NCI-H226 (cell line): ENCODE measurements at places on chromosomes 11 and 22.
A peak's percentile ranks its signal among the peaks of the same experiment; 100 is the strongest.

GRCh38 chr11:104858882-104859775, 39.1 kb downstream of the CASP12 start:
- no peak for DNase-seq

DNA sequence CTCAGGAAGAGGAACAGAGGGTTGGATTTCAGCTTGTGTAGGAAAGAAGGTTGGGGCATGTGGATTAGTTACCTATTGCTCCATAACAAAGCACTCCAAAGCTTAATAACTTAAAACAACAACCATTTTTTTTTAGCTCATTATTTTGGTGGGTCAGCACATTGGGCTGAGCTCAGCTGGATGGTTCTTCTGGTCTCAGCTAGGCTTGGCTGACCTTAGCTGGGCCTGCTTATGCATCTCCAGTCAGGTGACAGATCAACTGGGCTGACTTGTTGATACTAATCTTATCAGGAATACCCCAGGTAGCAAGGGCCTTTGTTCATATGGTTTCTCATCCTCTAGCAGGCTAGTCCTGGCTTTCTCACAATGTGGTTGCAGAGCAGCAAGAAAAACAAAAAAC, 106.4 kb downstream of the C11orf91 start:
- DNase-seq: no peak

GRCh38 chr22:33038836-33039235, 19.3 kb downstream of the SYN3 start:
- DNase-seq: no peak

- DNase-seq: no peak
Observed at GRCh38 chr11:123696183-123696582, 41.8 kb upstream of the SCN3B start.

- DNase-seq: no peak
Observed at GRCh38 chr11:42837994-42838393, 473.8 kb upstream of the API5 start.

GRCh38 chr11:33168709-33169200, 7.5 kb upstream of the CSTF3 start:
- DNase-seq: peak; percentile 6

DNA sequence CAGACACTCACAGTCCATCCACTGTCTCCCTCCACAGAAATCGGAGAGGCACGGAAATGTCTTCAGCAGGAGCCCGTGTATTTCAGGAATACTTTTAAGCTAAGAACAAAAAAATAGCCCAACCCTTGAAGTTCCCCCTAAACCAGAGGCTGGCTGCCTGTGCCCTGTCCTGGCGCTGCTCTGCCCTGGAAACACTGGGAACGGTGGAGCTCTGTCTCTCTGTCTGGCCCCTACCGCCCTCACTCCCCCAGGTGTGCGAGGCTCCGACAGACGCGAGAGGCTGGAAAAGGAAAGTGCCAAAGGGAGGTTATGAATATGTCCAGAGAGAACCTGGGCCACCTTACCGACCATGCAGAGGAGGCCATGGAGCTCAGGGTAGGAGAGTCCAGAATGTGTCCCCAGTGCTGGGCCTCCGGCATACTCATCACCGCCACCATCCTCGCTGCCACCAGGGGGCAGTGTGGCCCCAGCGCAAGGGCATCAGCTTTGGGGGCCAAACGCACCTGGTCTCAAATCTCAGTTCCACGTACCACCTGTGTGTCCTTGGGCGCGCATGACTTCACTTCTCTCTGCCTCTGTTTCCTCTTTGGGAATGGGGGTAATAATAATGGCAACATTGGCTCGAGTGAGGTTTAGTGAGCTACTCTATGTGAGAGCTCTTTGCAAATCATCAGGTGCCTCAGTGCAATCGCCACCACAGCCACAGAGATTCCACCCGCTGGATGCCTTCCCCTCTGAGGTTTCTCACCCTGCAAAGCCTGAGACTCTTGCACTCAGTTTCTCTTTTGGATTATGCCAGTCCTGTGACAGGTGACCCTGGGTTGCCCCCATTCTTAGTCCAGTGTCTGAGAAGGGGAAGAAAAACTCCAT, 10.4 kb upstream of the SLCO2B1 start:
- no peak for DNase-seq

- DNase-seq: no peak
Observed at GRCh38 chr22:34760276-34761008, 305.5 kb upstream of the ISX start.

DNA sequence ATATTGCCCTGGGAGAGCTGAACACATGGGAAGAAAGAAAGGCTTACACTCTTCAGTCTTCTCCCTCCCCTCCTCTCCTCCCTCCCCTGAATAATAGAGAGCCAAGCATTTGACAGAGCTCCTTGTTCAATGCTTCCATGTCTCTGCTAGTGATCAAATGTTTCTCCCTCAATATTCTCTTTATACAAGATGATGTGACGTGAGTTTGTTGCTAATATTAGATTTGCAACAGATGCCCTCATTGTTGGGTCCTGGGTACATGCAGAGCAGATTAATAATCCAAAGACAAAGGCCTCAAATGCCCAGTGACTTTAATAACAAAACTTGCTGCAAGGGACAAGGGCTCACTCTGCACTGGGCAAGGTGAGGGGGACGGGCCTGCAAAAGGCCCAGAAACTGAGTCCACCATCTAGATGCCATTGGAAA, 7.1 kb upstream of the ENDOD1 start:
- no peak for DNase-seq

GRCh38 chr11:9446230-9446629, 14.6 kb upstream of the ZNF143 start:
- DNase-seq: no peak

DNA sequence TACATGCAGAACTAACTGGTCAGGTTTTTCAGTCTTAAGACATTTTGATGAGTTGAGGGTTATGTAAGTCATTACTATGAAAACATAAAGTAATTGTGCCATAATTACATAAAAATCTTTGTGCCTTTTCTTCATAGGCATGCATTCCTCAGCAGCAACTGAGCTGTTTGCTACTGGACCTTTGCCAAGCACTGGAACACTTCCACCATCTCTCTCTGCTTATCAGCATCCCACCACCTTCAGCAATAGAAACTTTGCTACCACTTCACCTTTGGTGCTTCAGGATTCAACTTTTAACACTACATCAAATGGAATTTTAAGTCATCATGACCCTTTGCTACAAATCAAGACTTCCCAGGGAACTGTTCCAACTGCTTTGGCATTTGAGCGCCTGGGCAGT, 39.0 kb downstream of the QSER1 start:
- DNase-seq: peak; percentile 15

DNA sequence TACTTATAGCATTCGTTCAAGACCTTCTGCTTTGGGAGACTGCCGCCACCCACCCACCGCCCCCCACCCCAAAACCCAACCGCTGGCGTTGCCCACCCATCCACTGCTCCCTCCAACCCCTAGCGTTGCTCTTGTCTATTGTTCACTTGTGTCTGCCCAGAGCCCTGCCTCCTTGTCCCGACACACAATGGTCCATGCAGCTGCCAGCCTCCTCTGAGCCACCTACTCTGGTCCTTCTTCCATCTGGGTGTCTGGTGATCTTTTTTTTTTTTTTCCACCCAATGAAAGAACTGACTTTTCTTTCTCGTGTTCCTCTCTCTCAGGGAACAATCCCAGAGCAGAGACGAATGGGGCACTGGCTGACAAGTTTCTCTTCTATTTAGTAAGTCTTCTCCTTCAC, 256.0 kb upstream of the SESN3 start:
- DNase-seq: no peak

GRCh38 chr22:27761000-27761399, 40.6 kb downstream of the MN1 start:
- no peak for DNase-seq

- no peak for DNase-seq
Observed at GRCh38 chr11:5722622-5723021, 13.6 kb upstream of the OR56B1 start.

- DNase-seq: no peak
Observed at GRCh38 chr11:35761899-35762298, 99.3 kb downstream of the TRIM44 start.

DNA sequence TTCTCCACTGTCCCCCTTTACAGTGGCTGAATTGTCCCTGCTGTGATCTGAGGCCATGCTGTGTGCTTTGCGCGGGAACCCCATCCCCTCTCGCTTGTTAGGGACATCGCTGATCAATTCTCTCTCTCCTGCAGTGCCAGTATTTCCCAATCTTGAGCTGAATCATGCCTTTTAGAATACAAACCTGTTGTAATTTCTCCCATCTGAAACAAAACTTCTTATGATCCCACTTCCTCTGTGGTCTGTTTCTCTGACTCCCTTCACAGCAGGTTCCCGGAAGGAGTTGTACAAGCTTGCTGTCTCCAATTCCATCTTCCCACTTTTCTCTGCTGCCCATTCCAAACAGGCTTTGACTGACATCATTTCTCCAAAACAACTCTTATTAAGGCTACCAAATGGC, 16.8 kb downstream of the ADAMTS15 start:
- DNase-seq: no peak

DNA sequence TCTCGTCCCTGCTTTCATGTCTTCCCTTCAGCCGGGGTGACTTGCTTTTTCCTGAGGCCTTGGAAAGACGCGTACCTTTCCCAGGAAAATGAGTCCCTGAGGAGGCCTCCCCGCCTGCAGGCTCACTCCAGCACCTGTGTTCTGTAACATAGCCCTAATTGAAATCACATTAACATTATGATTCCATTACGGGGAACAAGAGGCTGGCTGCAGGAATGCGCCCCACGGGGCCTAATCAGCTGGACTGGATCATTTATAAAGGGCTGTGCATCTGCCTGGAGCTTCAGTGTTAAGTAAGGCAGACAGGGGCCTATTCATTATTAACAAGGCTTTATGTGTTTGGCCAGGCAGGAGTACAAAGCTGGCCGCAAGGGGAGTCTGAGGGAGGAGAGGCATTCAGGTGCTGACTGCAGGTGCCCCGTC, 41.9 kb upstream of the TSPAN18 start:
- no peak for DNase-seq

GRCh38 chr11:23021287-23021863, 161.1 kb upstream of the CCDC179 start:
- no peak for DNase-seq

DNA sequence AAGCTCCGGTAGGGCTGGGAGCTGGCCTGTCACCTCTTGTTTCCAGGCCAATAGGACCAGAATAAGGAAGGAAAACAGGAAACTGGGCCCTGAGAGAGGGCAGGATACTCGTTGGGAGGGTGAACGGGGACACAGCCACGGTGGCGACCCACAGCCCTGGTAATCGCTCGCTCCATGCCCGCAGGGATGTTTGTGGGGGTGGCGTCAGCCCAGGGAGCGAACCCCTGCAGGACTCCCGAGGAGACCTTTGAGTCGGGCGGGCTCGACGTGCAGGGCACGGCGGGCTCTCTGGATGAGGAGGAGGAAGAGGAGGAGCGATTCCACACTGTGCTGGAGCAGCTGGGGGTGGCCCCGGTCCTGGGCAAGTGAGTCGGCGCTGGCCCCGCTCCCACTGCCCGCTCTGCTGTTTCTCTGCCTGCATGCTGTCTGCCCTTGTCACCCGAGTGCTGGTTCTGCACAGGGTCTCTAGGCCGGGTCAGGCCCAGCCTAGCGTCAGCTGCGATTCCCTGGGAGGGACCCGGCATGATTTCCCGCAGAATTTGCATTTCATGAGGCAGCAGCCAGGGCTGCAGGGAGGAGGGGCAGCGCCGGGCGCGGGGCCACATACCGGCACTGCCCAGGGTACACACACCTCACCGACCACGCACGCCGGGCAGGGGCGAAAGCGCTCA, 1.6 kb downstream of the CRACR2B start:
- no peak for DNase-seq

- no peak for DNase-seq
Observed at GRCh38 chr22:39522567-39523300, 2.4 kb downstream of the ATF4 start.

GRCh38 chr11:3836903-3837302, 3.9 kb downstream of the RHOG start:
- no peak for DNase-seq

DNA sequence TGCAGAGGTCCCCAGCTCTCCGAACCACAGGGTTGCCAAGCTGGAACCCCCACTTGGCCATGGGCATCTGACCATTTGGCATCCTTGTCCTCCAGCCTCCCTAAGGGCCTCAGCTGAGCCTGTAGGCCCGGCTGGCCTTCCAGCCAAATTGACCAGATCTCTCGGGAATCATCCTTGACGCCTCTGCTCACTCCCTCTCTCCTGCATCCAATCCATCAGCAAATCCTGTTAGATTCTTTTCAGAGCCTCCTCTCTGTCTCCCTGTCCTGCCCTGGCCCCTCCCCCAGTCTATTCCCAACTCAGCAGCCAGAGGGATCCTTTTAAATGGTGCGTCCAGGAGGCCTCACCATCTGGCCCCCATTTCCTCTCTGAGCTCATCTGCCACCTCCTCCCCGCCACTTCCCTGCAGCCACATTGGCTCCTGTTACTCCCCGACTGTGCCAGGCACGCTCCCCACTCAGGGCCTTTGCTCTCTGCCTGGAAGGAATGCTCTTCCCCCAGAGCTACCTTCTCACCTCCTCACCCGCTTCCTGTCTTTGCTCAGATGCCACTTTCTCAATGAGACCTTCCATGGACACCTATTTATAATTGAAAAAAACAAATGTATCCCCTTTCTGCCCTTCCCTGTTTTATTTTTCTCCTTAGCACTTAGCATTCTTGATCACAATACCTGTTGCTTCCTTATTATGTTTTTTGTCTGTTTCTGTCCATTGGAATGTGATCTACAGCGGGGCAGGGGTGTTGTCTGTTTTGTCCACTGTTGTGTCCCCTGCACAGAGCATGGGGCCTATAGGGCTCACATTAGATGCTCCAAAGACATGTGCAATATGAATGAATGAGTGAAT, 78.1 kb downstream of the NFAM1 start:
- peak; percentile 51 for DNase-seq

DNA sequence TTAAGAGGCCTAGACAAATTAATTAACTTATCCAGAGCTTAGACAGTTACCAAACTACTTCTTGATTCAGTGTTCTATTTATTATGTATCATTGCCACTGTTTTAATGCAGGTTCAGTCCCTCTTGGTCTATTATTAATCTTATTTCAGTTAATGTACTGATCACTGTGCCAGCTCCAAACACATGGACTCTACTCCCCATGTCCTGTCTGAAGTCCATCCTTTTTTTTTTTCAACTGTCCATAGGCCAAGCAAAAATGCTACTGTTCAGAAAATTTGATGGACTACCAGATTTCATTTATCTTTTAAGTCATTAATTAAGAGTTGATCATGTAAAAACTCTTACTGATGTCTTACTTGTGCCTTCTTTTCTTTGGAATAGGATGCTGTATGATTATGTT, 11.9 kb downstream of the POLD3 start:
- no peak for DNase-seq

GRCh38 chr11:70002433-70002832, 75.7 kb upstream of the ANO1 start:
- DNase-seq: no peak

- peak; percentile 63 for DNase-seq
Observed at GRCh38 chr11:58923300-58923788, 15.9 kb upstream of the GLYATL1 start.

- DNase-seq: no peak
Observed at GRCh38 chr22:38249803-38250642, 22.8 kb downstream of the TMEM184B start.

- no peak for DNase-seq
Observed at GRCh38 chr11:105183426-105183825, 43.9 kb upstream of the CARD18 start.

GRCh38 chr11:105211806-105212554, 72.4 kb upstream of the CARD18 start:
- no peak for DNase-seq

- DNase-seq: no peak
Observed at GRCh38 chr11:119315131-119316015, 1.6 kb downstream of the MCAM start.
